ENCODE measurements at places on chromosomes 1 and 21.

- DNase-seq = no peak
Measured at GRCh38 chr1:28256197-28256827, 3.0 kb upstream of the SESN2 start.

DNA sequence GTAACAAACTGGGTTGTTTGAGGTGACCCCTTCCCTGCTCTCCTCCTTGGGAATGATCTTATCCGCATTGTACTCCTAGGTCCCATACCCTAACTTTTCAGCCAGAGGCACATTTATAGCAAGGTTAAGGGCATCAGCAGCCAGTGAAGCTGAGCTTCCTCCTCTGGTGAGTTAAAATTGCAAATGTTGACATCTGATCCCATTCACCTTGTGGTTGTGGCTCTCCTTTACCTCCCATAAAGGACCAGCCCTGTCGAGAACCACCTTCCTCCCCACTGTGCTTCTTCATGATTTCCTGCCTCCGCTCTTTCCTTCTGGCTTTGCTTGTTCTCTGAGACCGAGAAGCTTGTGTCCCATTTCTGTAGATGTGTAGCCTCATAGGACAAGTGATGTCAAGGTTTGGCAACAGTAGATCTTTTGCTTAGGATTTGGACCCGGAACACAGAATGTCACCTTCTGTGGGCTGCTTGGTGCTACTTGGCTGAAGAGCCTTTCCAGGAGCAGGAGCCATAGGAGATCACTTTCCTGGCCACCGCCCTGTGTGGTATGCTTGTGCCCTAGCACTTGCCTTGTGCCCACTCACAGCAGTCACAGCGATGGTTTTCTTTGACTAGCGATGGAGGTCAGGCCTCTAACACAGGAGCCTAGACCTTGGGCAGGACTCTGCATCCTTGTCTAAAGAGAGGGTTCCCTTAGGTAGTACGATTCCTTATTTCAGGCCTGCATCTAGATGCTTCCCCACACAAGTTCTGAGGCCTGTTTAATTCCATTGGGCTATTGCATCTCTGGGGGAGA is 18.8 kb downstream of the SZRD1 start:
- DNase-seq = no peak

- DNase-seq = no peak
Measured at GRCh38 chr1:19068639-19069276, 112.3 kb upstream of the IFFO2 start.

DNA sequence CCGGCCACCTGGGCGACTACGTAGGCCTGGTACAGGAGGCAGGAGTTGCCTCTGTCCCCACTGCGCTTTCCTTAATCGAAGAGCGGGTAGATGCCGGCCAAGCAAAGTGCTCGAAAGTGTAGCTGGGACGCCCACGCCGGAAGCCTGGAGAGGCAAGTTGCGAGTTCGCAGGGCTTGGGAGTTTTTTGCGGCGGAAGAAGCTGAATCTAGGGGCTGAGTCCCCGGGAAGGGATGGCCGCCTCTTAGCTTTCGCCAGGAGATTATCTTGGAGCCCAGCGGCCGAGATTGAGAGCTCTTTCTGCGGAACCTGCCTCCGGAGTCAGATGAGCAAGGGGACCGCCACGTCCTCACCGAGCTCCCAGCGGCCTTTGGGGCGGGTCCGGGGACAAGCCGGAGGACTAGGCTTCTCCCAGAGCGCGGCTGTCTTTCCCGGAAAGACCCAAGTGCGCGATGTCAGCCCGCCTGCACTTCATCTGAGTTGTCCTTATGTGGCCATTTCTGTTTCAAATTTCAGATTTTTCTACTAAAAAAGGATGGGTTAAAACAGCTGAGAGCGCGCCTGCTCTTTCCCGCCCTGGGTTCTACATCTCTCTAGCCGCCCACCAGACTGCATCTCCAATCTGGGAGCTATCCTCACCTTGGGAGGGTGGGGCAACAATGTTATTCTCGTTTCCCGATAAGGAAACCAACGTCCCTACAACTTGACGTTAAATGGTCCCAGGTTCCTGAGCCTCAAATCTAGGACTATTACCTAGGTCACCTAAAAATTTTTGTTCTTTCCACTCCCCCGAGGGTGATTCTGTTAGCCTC is 12.4 kb upstream of the TBX15 start:
- DNase-seq = no peak

DNA sequence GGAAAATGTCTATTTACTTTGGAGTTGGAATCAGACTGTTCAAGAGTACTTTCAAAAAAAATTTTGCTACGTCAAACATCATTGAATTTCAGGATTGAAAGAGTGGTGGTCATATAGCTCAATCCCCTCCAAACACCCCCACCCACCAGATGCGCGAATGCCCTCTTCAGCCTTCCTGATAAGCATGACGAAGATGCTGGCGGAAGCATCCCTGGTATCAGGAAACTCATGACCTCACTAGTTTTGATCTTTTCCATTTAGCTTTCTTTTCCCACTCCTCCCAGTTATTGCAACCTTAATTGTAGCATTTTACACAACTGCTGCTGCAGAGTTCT is 104.4 kb downstream of the LEPR start:
- no peak for DNase-seq

- no peak for DNase-seq
Measured at GRCh38 chr1:93569489-93569888, 112.1 kb downstream of the BCAR3 start.

- DNase-seq = no peak
Measured at GRCh38 chr1:178496410-178497135, at the start of gene CLEC20A. Gene CLEC20A, minus strand, starts transcription at chr1:178496964. Its CDS starts 25 bp downstream, at chr1:178496939.

- no peak for DNase-seq
Measured at GRCh38 chr1:154290921-154291320, 18.5 kb downstream of the HAX1 start.

DNA sequence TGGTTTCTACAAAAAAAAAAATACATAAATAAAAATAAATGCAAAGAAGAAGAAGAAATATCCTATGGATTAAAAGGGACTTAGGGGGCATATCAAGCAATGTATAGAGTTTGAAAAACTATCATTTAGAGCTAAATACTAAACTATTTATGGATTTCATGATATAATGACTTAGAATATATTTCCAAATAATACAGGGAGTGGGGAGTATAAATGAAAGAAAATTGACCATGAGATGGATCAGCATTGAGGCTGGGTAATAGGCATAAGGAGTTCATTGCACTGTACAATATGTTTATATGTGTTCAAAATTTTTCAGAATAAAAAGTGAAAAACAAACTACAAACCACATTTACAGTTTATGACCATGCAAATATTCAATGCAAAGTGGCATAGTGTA is 18.8 kb downstream of the NHLH2 start:
- no peak for DNase-seq

GRCh38 chr1:61356995-61357394 is 274.6 kb downstream of the NFIA start:
- DNase-seq = no peak

- peak; percentile 78 for DNase-seq
Measured at GRCh38 chr1:8239039-8239305, 78.9 kb upstream of the SLC45A1 start.

DNA sequence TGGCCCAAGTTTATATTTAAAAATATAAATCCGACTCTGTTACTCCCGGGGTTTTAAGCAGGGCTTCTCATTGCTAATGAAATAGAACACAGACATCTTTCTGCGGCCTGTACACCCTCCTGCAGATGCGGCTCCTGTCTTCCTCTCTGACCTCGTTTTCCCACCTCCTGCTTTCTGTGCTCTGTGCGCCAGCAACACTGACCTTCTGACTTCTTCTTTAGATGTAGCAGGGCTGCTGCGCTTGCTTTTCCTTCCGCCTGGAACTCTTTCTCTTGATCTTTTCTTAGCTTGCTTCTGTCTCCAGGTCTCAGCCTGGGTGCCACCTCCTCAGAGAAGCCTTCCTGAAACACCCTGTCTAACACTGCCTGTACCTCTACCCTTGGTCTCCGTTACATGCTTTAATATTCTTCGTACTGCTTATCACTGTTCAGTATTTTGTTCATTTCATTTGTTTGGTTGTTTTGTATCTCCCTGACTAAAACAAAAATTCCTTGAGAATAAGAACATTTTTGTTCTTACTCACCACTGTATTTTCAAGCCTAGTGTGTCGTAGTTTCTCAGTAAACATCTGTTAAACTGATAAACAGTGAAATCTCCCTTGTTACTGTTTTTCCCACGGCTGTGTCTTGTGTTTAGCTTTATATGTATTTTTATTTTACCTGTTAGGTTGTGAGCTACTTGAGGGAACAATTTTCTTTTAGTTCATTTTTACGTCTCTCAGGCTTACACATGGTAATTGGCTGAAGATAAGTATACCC is 79.0 kb downstream of the ST3GAL3 start:
- DNase-seq = peak; percentile 43

DNA sequence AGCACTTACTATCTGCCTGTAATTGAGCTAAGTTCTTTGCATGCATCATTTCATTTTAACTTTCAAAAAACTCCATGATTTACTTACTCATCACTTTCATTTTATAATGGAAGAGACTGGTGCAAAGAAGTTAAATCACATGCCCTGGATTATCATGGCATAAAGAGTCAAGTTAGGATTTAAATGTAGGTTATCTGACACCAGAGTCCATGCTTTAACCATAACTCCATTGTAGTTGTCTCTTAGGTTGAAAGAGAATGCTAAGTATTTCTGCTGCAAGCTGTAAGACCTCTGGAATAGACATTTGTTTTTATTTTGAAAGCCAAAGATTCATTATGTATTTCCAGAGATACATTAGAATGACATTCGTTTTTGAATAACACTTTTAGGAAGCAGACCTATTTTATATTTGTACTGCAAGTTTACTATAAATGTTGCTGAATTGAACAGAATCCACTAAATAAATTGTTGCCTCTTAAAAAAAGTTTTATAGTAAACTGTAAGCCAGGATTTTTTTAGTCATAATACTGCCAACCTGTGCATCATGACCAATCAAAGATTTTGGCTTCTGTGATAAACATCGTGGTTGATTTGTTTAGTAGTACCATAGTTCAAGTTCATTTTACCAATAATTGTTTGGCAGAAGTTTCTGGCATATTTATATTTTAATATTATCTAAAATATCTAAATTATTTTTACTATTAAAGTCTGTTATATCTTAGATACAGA is 26.1 kb downstream of the CFH start:
- no peak for DNase-seq

- DNase-seq = peak; percentile 64
Measured at GRCh38 chr1:183590244-183591191, at the start of gene NCF2. Gene NCF2, minus strand, starts transcription at chr1:183590459. Its CDS starts 130 bp downstream, at chr1:183590329.

DNA sequence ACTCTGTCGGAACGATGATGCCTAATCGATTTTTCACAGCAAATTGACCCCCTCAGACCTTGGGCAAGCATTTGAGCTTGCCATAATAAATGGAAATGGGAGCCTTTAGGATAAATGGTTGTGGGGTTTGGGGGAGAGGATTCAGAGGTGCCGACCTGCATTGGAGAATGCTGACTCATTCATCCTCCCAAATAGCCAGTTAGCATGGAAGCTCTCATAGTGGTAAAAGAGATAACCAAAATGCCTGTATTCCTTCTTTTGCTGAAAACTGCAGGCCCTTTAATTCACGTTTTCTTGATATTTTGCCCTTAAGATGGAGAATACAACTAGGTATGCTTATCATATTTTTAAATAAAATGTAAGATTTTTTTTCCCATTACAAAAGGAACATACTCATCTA is 392.6 kb upstream of the DEPDC1 start:
- DNase-seq = no peak

- peak; percentile 76 for DNase-seq
Measured at GRCh38 chr21:46097336-46098293, at the start of gene COL6A2. Gene COL6A2, plus strand, starts transcription at chr21:46098112.

GRCh38 chr21:30193201-30193600 is 22.7 kb downstream of the CLDN8 start:
- peak; percentile 33 for DNase-seq

DNA sequence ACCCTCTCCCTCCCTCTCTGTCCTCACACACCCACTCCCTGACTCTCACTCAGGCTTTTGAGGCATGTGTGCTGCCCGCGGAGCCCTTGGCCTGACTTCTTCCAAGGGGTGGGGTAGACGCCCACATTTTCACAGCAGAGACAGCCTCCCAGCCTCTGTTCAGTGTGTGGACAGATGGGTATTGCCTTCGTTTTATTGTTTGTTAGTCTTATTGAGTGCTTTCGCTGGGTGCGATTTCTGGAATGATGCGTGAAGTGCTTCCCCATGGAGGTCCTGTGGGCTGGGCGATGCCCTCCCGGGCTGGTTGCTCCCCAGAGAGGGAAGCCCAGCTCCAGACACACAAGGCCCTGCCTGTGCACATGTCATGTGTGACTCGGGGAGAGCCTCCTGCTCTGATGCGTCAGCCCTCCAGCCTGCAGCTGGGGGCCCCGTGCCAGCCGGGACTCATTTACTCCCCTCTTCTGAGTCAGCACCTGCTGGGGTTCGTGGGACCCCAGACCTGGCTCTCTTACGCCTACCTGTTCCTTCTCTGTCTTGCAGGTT is 14.7 kb downstream of the PDXK start:
- peak; percentile 60 for DNase-seq

- DNase-seq = no peak
Measured at GRCh38 chr1:5725855-5726585, 266.2 kb downstream of the NPHP4 start.

DNA sequence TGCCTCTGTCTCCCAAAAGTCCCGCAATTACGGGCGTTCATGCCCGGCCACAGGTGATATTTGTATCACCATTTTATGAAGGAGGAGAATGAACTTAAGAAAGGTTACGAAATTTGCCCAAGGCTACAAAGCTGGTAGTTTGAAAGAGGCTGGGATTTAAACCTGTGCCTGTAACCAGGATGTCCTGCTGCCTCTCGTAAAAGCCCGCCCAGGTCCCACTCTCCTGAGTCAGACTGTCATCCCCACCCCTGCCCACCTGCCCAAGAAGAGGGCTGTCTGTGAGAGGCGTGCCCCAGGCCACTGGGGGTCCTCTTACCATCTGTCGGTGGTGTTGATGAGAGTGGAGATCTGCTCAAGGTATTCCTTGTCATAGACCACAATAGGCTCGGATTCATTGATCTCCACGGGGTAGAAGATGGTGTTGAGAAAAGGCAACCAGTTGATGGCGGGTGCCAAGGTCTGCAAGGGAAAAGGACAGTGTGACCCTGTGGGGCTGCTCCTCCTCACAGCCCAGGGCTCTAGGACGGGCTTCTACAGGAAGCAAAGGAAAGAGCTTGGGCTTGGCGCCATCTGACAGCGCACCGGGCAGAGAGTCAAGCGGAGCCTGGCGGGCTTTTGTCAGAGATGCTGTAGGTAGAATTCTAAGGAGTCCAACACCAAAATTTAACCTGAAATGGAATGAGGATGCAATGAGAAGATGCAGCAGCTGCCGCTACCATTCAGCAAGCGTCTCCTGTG is 43.2 kb downstream of the ECE1 start:
- DNase-seq = no peak

DNA sequence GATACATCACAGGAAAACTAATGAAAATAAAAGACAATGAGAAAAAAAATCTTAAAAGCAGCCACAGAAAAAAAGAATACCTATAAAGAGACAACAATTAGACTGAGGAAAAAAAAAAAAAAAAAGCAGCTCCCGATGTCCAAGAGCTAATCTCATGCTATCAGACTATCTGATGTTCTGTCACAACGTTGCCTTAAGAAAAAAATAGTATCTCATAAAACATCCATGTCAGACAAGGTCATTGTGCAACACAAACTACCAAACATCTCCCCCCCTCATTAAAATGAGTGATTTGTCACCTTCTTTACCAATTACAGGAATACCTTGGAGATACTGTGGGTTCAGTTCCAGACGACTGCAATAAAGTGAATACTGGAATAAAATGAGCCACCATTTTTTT is 68.9 kb downstream of the ZNF644 start:
- DNase-seq = no peak

GRCh38 chr1:60984062-60984799 is 98.1 kb upstream of the NFIA start:
- peak; percentile 28 for DNase-seq

- DNase-seq = no peak
Measured at GRCh38 chr1:233652526-233652925, 38.6 kb downstream of the KCNK1 start.
